Endodermal cell (in vitro differentiated cells): ENCODE measurements at places on chromosomes 12 and 14.

GRCh38 chr14:69042787-69043444 lies 63.8 kb upstream of the ACTN1 start:
- no peak for DNase-seq

DNA sequence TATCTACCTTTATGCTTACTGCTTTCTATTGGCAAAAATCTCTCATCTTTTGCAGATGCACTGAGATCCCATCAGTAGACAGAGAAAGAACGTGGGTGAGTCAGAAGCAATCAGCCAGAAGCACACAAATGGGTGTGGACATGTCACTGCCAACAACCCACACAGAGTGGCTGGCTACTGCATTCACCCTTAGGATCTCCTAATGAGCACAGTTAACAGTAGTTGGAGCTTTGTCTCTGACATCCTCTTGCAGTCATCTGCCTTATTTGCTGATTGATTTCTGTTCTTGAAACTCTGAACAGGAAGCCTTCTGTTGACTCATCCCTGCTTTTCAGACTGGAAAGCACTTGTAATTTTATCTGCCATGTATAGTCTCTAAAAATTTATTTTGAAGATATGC lies 117.2 kb downstream of the RGS6 start:
- no peak for DNase-seq

DNA sequence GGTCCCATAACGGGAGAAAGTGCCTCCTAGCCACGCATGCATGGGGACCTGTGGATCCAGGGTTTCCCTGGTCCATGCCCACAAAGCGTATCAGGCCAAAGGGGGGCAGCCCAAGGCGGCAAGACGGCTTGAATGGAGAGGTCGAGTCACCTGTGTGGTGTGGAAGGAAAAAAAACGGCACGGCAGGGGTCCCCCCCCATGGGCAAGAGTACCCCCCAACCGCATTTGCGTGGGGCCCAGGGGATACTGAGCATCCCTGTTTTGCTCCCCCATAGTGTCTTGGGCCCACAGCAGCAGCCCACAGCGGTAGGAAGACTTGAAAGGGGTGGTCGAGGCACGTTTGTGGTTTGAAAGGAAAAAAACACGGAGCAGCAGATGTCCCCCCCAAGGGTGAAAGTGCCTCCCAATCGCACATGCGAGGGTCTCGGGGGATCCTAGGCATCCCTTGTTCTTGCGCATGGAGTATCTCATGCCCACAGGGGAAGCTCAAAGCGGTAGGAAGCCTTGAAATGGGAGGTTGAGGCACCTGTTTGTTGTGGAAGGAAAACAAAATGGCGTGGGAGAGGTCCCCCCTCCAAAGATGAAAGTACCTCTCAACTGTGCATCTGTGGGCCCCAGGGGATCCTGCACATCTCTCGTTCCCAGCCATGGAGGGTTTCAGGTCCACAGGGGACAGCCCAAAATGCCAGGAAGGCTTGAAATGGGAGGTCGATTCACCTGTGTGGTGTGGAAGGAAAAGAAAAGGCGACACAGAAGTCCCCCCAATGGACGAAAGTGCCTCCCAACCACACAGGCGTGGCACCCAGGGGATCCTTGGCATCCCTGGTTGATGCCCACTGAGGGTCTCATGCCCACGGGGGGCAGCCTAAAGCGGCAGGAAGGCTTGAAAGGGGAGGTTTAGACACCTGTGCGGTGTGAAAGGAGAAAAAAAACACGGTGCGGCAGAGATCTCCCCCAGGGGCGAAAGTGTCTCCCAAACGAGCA lies 577.5 kb downstream of the ALG10 start:
- DNase-seq: peak; percentile 26

DNA sequence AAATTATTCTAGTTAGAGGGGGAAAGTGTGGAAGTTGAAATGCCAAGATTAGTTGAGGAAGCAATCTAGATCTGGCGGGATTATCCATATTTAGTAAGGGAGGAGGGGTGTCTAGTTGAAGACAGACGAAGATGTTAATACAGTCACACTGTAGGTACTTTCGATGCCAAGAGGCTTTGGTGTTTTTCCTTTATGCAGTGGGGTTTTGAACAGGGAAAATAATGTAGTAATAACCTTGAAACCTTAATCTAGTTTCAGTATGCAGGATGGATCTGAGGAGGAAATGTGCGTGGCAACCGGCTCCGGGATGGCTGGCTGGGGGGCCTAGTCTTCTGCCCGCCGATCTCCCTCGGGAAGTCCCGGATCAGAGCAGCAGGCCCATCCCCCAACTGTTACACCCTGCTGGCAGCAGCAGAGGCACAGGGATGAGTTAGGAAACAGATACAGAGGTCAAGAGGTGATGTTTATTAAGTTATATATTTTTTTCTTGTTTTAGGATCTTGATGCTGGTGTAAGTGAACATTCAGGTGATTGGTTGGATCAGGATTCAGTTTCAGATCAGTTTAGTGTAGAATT lies 27.4 kb downstream of the MDM2 start:
- peak; percentile 70 for DNase-seq

DNA sequence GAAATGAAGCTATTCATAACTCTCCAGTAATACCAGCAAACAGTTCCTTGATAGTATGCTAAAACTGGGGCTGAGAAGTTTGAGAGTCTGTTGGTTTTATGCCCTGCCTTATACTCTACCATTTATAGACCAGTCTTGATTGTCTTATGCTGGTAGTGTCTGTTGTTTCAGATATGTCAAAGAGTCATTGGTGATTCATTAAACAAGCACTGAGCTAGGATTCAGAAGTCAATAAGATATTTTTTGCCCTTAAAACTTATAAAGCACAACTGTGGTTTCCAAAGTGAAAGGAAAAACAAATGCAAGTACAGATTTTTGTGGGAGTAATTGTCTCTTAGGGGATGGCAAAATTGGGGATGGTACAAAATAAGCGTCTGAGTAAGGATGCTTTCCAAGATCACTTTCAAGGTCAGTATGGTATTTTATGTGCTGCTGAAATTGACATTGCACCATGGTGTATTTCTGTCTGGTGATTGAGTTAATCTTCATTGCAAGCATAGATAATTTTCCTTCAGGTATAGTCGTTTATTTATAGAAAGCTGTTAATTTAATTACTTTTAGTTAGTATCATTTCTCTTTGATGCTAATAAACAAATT lies 289.5 kb upstream of the E2F7 start:
- no peak for DNase-seq

GRCh38 chr14:105439710-105440553 lies 20.3 kb downstream of the MTA1 start:
- DNase-seq: no peak

DNA sequence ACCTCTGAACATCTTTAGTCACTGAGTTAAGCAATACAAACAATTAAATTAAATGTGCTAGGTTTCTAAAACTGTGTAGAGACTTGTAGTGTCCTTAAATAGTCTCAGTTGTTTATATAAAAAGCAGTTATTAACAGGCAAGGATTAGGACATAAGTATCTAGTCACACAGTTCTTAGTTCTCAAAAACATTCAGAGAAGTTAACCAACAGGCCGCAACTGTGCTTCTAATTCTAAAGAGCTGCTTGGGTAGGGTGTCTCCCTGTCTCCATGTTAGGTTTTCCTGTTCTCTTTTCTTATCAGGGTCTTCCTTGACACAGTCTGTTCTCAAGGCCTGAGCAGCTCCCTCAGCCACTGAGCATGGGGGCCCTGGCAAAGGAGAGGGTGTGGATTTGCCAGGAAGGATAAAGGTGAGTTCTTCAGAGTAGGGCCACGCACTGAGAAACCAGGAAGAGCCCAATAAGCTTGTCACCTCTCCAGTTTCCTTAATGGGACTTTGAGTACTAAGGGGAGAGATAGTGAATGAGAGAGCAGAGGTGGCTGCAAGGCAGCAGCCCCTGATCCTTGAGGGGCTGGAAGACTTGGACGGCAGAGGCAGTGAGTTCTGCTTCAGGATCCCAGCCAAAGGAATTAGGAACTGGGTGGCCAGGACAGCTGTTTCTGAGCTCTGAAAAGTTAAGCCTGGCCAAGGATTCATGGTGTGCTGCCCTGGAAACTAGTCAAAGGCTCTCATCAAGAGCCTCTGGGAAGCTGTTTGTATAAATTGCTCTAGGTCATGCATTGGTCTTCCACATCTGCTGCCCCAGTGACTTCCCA lies 177.3 kb downstream of the MYRFL start:
- no peak for DNase-seq

DNA sequence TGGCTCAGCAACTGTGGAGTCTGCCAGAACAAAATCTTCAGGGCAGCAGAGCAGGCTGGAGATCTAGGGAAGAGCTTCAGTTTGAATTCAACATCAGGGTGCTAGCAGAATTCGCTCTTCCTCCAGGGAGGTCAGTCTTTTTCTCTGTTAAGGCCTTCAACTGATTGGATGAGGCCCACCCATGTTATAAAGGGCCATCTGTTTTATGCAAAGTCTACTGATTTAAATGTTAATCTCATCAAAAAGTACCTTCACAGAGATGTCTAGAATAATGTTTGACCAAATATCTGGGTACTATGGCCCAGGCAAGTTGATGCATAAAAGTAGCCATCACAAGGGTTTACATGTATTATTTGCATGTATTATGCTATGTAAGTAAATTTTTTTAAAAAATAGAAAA lies 378.4 kb downstream of the BTG1 start:
- no peak for DNase-seq

GRCh38 chr12:128554546-128555304 lies 269.0 kb downstream of the SLC15A4 start:
- DNase-seq: no peak

GRCh38 chr12:54991991-54992375 lies 7.4 kb upstream of the TESPA1 start:
- DNase-seq: no peak

- no peak for DNase-seq
These were observed 54.2 kb downstream of the PTPRQ start for GRCh38 chr12:80498059-80498728.

- no peak for DNase-seq
These were observed 89.3 kb upstream of the SLC38A4 start for GRCh38 chr12:46915082-46915481.

DNA sequence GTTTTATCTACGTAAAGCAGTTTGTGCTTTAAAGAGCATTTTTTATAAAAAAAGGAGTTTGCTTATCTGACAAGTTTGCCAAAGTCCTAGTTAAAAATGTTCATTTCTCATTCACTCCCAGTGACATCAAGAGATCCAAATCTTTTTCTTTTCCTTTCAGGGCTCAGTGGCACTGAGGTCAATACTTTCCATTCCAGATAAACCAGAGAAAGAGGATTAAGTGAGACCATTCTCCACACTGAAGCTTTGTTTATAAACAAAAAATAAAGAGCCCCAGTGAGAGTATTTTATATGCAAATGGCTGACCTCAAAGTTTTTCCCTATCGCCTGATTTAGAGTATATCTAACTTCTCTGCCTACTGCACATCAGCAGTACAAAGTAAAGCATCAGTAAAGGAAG lies 199.8 kb downstream of the ALG10B start:
- no peak for DNase-seq

DNA sequence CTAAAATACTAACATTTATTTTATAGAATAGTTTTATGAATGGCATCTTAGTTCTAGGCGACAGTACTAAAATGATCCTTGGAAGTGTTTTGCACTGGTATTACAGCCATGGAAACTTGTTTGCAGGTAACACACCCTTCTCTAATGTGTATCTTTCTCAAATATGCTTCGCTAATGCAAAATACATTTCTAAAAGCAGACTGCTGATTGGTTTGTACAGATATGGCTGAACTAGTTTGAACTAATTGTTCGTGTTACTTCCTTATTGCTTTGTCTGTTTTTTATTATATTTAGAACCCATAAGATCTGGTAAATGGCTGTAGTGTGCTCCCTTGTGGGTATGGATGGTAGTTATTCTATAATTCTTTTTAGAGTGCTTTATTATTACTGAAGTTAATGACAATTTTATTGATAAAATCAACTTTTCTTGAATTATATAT lies 53.0 kb downstream of the ATF7IP start:
- no peak for DNase-seq

DNA sequence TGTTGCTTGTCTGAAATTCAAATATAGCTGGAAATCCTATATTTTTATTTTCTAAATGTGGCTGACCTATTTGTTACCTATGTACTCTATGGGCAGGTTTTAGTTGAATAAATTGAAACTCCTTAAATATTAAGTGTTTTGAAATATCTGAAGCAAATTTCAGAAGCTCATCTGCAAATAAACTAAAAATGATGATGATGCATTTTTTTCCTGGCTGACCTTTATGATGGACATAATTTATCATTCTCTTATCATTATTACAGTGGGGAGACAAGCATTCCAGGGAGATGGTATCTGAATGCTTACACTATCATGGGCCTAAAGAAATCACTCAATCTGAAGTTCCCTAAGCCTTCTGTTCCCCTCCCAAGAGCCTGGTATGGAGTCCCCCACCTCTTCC lies 1225.2 kb downstream of the AACS start:
- DNase-seq: no peak

DNA sequence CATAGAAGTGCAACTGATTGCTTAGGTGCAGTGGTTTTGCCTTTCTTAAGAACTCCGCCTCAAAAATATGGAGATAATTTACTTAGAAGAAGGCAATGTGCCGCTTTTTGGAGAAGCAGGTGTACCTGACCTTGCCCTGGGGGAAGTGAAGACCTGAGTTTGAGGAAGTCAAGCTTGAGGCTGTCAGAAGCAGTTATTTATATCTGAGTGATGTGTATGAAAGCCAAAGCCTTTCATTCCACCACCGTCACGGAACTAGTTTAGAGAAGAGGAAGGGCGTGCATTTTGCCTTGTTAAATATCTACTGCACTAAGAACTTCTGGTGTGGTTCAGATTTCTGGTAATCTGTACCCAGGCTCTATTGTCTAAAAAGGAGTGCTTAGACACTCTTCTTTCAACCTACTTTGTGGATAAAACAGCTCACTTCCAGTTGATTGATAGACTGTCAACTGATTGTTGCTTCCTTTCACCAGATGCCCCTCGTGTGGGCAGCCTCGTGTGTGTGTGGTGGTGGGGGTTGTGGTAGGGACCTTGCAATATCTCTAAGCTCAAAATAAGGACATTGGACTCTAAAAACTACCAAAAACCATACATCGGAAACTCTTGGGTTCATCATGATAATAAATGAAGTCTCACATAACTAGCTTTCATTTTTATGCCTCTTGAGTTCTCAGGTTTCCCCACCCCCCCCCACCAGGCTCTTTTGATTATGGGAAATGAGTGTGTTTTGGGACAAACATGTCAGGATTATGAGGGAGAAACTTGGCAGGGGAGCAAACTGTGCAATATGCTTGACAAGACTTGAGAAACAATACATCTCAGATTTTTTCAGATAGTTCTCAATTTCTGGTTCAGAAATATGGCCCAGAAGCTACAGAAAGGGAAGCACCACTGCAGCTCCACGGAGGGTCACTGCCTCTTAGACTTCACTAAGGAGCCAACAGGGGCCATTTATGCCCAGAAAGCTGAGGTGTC lies 78.6 kb downstream of the ARF6 start:
- DNase-seq: no peak

GRCh38 chr12:1529862-1530591 lies 64.4 kb downstream of the FBXL14 start:
- DNase-seq: peak; percentile 84

DNA sequence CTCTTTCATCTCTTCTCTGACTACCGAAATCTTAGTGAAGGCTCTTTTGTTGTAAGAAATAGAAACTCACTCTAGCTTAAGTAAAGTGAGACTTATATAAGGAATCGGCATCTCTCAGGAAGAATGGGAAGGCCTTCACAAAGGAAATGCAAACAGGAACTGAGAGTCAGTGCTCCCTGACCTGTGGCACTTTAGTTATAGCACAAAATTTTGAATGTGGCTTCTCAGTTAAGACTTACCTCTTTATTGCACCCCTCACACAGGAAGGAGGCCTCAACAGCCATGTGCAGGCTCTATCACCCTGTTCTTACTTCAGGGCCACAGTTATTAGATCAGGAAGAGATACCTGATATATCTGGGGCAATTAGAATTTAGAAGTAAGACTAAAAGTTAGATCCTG lies 224.7 kb upstream of the EGLN3 start:
- DNase-seq: no peak

- no peak for DNase-seq
These were observed 1049.1 kb downstream of the TRHDE start for GRCh38 chr12:73321319-73321718.
